ENCODE measurements at places on chromosomes 16 and 17.

- no peak for DNase-seq
These were observed 3.4 kb downstream of the C1QTNF1 start for GRCh38 chr17:79027274-79027924.

DNA sequence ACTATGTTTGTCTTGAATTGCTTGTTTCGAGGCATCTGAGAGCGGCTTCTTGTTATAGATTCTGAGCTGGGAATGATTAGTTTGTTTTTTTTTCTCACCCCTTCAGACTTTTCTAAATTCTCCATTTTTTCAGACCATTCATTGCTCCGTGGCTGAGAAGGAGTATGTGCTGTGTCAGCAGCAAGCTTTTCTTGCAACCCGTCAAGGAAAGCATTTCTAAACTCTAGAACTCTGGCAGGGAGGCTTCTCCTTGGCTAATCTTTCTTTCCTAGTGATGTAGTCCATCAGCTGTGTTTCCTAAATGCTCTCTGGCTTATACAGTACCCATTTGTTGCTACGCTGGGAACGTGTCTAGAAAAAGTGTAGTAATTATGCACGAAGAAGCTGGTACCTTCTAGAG is 133.5 kb downstream of the FTO start:
- DNase-seq = no peak

- no peak for DNase-seq
These were observed 821 bp downstream of the C16orf86 start for GRCh38 chr16:67667453-67667816.

GRCh38 chr17:51275381-51275780 is 15.0 kb downstream of the UTP18 start:
- DNase-seq = no peak

DNA sequence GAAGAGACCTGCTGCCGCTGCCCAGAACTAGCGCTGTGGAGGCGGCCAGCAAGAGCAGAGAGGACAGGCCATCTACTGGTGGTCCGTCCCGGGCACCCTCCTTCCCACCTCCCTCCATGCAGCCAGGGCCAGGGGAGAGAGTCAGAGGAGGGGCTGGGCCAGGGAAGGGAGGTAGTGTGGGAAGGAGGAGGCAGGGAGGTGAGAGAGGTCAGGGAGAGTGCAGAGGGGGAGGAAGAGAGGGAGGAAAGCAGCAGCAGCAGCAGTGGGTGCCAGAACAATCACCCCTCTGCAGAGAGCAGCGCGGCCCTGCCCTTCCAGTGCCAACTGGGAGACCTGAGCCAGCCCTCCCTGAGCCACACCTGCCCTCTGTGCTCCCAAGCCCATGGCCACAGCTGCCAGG is 6.6 kb downstream of the C16orf95 start:
- DNase-seq = no peak

GRCh38 chr16:24822974-24823373 is 22.8 kb upstream of the SLC5A11 start:
- no peak for DNase-seq

DNA sequence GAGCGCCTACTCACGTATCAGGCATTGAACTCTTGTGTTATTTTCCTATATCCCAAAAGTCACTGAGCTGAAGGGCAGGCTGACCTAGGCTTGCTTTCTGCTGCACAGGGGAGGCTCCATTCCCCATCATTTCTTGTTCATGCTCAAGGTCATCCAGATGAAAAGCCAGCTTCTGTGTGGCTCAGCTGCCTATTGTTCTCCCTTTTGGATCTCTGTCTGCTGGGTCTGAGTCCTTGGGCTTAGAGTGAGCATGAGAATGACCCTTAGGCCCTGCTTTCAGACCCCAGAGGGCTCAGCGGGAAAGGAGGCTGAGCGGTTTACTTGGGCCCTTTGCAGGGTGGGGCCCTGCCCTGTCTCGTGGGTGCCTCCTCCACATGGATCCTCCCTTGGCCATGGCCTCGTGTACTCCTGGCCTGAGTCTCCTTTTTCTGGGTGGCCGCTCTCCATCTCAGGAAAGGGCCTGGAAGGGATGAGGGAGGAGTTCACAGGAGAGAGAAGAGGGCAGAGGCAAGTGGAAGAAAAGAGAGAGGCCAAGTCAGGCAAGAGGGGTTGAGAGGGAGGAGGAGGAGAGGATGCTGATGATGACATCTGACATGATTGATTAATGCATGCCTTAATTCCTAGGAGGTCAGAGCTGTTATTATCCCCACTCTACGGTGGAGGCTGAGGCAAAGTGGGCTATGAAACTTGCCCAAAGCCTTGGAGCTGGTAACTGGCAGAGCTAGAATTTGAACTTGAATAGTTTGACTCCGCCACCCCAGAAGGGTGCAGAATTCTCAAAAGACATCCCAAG is 19.8 kb upstream of the MAP3K14 start:
- DNase-seq = no peak

GRCh38 chr17:65368341-65368740 is 193.1 kb downstream of the AXIN2 start:
- DNase-seq = no peak

DNA sequence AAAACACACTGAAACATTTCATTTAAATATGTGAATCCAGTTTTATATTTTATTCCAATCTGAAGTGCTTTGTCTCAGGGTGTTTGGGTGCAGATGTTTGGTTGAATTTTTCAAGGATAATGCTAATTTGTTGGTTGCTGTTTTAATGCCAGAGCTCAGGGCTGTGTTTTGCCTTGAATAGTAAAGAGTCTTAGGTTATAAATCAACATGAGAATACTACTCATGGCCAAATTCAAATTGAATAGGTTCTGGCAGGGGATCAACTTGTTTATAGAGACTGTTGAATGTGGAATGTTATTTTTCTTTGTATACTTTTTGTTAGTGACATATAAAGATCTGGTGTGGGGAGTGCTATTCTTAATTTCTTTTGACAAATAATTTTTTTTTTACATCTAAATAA is 18.8 kb downstream of the TOM1L1 start:
- DNase-seq = no peak

GRCh38 chr16:87845807-87846619 is 23.3 kb downstream of the SLC7A5 start:
- DNase-seq = no peak

GRCh38 chr16:67782567-67783352 is 23.6 kb downstream of the RANBP10 start:
- no peak for DNase-seq

DNA sequence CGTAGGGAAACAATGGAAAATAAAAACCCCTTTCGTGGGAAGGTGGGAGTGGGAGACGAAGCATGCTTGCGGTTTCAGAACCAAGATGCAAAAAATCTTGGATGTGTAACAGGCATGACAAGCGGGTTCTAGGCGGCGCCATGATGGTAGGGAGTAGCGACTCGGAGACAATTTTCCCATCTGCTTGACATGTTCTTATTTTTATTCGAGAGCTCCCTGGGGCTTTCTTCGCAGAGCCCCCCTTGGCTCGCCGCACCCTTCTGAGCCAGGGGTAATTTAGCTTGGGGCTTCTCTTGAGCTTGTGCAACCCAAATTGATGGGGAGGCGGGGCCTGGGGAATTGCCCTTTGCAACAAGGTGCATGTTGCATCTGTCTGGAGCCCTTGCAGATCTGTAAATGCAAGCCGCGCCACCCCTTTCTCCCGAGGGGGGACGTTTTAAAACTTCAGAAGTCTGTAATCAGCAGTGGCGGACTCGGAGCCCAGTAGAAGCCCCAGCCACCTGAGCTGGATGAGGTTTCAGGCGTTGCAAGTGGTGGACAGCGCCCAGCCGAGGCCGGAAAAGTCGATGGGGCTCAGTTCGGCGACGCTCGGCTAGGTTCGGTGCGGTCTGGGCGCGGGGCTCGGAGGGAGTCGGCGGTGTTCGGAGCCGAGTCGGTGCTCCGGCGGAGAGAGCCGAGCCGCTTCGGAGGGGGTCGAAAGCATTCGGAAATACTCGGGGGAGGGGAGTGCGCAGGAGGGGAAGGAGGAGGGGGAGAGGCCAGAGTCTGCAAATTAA is 2.9 kb downstream of the GNAO1 start:
- DNase-seq = peak; percentile 34

DNA sequence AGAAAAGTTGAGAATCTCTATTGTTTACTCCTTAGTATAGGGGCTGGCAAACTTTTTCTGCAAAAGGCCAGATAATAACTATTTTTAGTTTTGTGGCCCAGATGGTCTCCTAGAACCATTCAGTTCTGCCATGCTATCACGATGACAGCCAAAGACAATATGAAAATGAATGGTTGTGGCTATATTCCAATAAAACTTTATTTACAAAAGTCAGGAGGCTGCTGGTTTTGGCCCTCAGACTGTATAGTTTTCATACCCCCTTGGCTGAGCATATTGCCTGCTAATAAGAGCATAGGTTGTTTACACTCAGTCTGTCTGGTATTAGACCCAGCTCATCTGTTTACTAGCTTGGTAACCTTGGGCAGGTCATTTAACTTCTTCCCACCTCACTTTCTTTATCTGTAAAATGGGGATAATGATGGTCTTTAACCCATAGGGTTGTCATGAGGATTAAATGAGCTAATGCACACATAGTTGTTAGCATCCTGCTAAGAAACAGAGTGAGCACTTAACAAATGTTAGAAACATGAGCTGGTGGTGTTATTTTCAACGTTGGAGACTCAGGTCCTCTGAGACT is 156.3 kb downstream of the MSI2 start:
- DNase-seq = no peak

DNA sequence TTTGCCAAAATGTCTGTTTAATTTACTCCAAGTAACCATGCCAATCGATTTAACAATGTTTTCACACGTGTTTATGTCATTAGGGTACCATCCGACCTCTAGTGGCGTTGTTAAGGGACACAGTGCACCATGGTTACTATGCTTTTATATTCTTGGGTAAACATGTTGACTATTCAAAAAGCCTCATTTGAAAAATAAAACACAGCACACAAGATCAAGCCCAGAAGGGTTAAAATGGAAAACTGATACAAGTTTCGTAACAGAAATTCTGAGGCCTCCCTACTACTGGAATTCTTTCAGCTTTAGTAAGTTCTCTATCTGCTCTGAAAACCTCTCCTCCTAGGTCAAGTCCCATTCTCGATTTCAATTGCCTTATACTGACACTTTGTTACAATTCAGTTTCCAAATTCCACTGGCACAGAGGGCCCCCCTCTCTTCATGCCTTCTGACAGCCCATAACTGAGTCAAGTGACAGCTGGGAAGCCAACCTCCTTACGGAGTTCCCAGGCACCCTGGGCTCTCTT is 2.1 kb downstream of the CFAP20 start:
- DNase-seq = peak; percentile 28

GRCh38 chr16:30030841-30031413 is at the start of gene TLCD3B:
Gene TLCD3B (minus strand): TSS chr16:30031271. CDS start chr16:30030527, 744 bp downstream.
- no peak for DNase-seq

GRCh38 chr17:41579484-41580243 is 7.0 kb downstream of the KRT14 start:
- DNase-seq = peak; percentile 89

DNA sequence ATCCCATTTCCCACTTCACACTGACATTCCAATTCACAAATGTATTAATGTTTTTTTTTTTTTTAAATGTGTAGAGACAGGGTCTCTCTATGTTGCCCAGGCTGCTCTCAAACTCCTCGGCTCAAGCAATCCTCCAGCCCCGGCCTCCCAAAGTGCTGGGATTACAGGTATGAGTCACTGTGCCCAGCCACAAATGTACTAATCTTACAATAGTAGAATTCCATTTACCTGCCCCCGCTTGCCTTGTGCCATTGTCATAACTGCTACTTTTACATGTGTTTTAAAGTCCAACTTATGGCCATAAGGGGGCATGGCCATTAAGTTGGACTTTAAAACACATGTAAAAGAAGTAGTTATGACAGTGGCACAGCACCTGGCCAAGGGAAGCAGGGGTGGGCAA is 4.6 kb downstream of the MMP28 start:
- DNase-seq = no peak

DNA sequence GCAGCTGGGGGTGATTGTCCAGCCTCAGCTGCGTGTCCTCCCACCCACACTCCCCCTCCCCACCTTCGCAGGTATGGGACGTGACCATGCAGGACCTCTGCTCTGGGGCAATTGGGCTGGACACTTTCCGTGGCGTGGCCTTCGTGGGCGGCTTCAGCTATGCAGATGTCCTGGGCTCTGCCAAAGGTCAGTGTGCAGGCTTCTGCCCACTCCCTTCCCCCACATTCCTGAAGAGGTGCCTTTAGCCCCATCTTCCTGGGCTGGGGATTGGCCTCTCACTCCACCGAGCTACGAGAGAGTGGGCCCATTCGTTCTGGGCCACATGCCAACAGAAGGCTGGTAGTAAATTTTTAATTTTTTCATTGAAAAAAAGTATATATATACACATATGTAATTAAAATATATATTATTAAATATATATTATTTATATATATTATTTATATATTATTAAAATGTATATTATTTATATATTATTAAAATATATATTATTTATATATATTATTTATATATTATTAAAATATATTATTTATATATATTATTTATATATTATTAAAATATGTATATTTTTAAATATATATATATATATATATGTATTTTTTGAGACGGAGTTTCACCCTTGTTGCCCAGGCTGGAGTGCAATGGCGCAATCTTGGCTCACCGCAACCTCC is 18.5 kb downstream of the PFAS start:
- DNase-seq = no peak

All from suppressor macrophage treated with lipopolysaccharide for 1 hour (primary cell).